Neural crest cell (in vitro differentiated cells): ENCODE measurements at places on chromosomes 3 and 15. TPM values are rescaled to one million over a fixed set of nuclear protein-coding genes. Genes with fewer than 3 reads are reported as not detected.

DNA sequence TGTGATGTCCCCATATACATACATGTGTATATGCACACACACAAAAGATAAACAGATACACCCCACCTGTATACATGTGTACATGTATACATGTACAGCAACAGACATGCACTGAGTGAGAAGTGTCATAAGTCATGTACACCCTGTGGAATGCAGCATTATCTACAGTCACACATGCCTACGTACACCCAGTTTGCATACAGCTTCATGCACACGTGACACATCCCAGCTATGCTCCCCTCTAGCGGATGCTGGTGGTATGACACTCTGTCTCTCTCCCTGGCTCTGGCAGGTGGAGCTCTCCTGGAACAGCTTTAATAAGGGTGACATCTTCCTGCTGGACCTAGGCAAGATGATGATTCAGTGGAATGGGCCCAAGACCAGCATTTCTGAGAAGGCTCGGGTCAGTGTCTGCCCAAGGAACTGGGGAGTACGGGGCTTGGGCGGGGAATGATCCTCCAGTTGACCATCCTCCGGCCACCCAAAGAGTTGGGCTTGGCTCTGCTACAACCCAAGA, 6.3 kb downstream of the VILL start:
- DNase-seq: peak; percentile 80

GRCh38 chr3:10238345-10239183, 9.7 kb upstream of the TATDN2 start:
- no peak for DNase-seq

- no peak for DNase-seq
These were observed 219.4 kb upstream of the GBE1 start for GRCh38 chr3:81980596-81981494.

DNA sequence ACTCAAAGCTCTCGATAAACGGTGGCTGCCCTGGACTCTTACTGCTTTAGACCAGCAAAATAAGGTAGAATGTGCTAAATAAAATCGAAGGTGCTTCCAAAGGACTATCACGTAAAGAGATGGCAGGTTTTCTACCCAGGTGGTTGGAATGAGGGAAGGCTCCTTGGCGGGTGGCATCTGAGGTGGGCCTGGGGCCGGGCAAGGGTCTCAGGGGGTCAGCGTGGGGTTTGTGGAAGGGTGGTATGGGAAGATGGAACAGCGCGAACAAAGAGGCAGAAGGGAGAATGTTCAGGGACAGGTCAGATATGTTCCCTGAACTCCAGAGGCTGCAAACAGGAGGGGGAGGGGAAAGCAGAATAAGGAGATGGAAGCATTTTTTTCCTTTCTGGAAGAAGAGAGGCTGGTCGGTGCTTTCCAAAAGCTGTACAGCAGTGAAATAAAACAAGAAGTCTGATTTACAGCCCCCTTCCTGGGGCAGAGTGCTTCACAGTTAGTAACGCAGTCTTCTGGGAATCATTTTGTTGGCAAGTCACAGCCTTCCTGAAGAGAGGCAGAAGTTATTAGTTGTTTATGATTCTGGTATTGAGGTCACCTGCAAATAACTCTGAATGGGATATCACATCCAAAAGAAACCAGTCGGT, 58.3 kb upstream of the ATG7 start:
- DNase-seq: no peak

DNA sequence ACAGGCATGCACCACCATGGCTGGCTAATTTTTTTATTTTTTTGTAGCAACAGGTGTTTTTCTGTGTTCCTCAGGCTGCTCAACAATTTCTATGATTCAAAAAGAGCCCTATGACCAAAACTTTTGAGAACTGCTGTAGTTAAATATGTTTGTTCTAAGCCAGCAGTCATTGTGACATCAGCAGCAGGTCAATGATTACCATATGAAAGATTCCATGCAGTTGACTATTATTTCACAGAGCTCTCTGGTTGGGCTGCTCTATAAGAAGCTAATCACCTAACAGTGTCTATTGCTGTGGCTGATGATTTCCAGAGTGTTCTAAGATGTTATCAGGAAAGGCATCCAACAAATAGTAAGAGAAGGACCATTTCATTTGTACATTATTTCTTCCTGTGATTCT, at the start of gene CCDC54:
Gene CCDC54 (plus strand): TSS at position 289 of the 400 bp plus-strand sequence. CDS start 149 bp downstream, outside the sequence.
- no peak for DNase-seq

GRCh38 chr3:108125550-108126071, 34.8 kb upstream of the CD47 start:
- no peak for DNase-seq

GRCh38 chr3:106212665-106213222, 343.9 kb upstream of the CBLB start:
- DNase-seq: no peak

DNA sequence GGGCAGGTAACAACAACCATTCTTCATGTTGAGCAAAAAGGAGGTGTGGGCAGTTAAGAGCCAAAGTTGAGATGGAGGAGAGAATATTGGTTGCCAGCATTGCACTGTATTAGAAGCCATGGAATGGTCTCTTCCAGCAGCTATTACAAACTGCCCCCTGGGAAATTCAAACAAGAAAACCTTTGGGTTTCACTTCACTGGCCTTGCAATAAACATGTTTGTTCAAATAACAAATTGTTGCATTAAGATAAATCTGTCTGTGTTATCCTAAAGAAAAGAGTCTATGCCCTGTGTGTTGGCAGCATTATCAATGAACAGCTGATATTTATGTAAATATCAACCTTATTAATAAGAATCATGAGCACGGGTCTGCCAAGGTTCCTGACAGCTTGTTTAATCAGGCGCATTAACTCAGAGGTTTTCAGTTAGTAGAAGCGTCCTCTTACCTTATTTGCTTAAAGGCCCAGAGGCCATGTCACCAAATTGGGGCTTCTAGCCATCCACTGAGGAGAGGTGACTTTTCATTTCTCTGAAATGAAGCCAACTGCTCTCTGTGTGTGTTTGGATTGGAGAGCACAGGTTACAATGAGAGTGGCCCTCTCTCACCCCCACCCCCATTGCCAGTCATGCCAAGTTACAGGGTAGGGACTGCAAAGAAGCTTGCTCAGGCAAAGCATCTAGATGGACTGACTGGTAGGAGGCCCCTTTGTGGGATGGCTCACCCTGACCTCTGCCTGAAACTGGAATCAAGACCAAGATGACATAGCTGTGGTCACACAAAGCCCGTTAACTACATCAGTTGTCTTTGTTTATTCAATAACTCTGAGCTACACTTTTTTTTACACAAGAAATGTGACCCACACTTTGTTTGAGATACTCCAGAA, 10.5 kb downstream of the FILIP1L start:
- DNase-seq: no peak

- peak; percentile 45 for DNase-seq
These were observed 324.5 kb downstream of the TBL1XR1 start for GRCh38 chr3:176872771-176873209.

GRCh38 chr15:81809543-81809942, 236.3 kb downstream of the MEX3B start:
- DNase-seq: no peak

DNA sequence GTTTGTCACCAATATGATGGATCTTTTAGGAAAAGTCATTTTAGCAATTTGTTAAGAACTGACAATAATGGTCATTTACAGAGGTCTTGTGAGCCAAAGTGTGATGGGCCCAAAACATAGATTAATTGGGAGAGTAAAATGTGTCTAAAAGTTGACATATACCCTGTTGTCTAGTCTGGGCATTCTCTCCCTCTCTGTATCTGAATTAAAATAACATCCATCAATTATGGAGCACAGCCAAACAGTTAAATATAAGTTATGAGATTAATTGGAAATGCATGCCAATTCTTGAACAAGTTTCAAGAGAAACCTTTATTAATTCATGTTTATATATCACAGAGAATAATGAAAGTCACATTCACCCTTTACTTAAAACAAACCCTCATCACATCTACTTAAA, 13.6 kb upstream of the NANOGP8 start:
- DNase-seq: no peak

DNA sequence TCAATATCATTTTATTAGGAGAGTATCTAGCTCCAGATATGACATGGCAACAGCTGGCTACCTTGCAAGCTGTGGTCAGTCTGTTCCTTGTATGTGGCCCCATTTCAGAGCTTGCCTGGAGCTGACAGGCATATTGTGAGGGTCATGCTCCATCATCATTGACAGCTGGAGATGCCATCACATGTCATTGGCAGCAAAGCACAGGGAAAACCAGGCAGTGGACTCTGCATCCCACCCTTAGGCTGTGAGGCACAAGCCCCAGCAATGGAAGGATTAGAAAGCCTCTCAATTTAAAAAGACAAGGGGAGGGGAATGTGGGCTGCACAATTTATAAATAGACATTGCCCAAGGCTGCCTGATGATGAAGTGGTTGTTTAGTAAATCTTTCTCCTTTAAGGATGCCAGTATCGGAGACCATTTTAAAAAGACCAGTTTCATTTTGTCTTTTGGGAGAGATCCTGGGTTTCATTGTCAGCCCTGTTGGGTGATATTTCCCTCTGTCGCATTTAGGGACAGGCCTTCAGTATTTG, 27.9 kb downstream of the LNP1 start:
- DNase-seq: no peak

DNA sequence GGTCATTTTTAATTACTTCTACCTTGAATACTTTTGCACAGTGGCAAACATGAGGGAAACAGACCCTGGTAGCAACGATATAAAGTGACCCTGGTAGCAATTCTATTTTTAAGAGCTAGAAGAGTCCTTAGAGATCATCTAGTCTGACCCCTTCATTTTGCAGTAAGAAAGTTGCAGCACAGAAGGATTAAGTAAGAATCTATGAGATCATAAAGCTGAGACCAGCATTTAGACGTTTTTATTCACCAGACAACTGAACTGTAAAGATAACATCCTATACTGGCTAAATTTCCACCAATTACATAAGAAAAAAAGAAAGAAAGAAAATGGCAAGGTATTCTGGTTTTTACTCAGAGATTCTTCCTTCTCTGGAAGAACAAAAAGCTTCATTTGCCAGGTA, 49.9 kb downstream of the LRRFIP2 start:
- no peak for DNase-seq

The DGKG gene
- 0.18 TPM in 1 of 2 replicates, not detected in the other for total RNA-seq

The PLSCR5 gene
- total RNA-seq: not detected in 2 replicates

The FRG2C gene
- total RNA-seq: not detected in 2 replicates

The SETD2 gene
- total RNA-seq: 52.7 and 56.1 TPM in 2 replicates

The CLEC3B gene
- not detected in 2 replicates for total RNA-seq

The CNTN6 gene
- total RNA-seq: 0.48 and 0.82 TPM in 2 replicates

The KBTBD13 gene
- not detected in 2 replicates for total RNA-seq

The GOLGA6D gene
- not detected in 2 replicates for total RNA-seq
